ENCODE measurements at places on chromosomes 7 and 10.

DNA sequence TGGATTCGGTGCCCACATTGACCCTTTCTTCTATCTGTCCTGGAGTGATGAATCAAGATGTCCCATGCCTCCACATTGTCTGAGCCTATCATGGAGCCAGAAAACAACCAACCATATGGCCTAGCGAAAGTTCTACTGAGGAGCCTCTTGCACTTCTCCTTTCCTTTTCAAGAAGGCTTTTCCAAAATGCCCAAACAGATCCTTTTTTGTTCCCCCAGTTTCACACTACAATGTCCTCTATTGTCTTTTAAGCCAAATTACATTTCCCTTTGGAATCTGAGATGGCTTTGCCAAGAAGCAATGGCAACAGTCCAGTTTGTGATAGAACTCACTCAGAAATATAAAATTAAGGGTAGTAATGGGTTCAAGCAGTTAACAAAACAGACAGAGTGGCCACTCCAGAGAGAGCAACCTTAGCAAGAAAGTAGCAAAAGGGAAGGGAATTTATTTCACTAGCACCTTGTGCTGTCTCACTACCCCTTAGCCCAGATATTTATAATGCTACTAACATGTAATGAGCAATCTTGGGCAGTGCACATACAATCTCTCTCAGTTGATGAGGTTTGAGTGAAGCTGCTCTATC lies 194.6 kb upstream of the PDE1C start:
- DNase-seq, result no peak

DNA sequence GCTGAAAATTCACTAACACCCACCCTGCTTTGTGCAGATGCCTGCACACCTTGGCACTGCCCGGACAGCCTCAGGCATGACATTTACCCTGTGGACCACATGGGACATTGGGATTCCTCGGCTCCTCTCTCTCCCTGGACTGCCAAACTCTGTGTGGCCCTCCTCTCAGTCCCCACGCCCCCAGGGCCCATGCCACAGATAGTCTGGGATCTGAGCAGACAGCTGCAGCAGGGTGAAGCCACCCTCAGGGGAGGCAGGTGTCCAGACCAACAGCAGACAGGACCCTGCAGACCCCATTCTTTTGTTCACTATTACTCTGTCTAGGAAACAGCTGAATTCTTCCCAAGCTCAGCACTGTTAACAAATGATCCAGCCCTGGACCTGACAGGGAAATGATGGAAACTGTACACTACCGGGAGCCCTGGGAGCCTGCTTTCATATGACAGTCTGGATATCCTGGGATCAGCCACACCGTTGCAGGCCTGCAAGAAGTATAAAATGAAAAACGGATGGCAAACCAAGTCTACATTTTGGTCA lies 83.4 kb downstream of the VOPP1 start:
- DNase-seq, result no peak

- DNase-seq, result no peak
Observed at GRCh38 chr7:48595756-48596155, 328.6 kb upstream of the CDC14C start.

- no peak for DNase-seq
Observed at GRCh38 chr10:70551971-70552422, 50.5 kb downstream of the PRF1 start.

GRCh38 chr10:35545878-35546590 lies 59.1 kb upstream of the GJD4 start:
- no peak for DNase-seq

DNA sequence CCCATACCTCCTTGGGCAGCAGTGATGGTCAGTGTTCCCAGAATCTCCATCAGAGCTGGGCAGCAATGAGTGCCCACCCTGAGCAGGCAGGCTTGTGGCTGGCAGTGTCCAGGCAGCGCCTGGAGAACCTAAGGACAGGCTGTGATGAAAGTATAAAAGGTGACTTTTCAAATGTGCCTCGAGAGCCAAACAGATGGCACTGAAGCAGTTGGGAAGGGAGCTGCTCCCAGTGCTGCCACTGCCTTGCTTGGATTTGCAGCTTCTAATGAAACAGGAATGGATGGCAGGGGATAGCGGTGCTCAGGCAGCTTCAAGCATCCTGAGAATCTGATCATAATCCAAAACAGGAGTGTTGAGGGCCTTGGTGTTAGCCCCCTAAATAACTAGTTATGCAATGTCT lies 179.8 kb upstream of the AOAH start:
- peak; percentile 3 for DNase-seq

GRCh38 chr7:21844742-21845141 lies 101.0 kb downstream of the CDCA7L start:
- DNase-seq, result no peak

DNA sequence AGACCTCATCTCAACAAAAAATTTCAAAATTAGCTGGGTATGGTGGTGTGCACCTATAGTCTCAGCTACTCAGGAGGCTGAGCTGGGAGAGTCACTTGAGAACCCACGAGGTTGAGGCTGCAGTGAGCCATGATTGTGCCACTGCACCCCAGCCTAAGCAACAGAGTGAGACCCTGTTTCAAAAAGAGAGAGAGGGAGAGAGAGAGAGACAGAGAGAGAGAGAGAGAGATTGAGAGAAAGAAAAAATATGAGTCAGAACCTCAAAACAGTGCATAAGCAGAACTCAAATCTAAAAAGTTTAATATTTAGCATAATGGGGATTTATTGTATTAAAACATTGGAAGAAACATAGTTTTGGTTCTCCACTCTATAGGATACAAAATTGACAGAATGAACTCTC lies 17.5 kb upstream of the OTUD1 start:
- DNase-seq, result no peak

- DNase-seq, result peak; percentile 0
Observed at GRCh38 chr10:103416436-103417147, 20.2 kb downstream of the PDCD11 start.

DNA sequence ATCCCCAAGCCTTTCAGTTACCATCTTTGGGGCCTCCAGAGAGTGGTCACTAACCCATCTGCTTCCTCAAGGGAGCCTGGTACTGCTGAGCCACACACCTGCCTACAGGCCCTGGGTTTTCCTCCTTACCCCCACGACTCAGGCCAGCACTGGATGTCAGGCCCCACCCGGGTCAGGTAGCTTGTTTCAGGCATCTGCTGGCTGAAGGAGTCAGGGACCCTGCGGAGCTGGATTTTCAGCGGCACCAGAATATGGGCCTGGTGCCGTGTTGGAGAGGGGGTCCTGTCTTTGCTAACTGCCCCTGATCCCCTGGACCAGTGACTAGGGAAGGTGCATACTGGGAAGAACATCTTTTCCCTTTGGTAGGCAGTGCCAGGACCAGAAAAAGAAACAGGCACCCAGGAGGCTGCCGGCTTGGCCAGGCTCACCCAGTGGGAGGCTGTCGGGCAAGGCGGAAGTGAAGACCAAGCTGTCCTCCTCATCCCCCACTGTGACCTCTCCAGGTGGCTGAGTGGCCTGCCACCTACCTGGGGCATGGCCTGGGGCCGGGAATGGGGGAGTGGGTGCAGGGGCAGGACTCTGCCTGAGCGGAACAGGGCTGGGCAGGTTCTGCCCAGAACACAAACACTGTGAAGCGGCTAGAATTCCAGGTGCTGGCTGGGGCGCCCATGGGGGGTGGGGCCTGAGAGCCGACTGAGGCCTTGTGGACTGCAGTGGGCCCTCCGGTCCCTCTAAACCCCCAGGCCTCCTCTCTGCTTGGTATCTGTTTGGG lies 12.4 kb upstream of the SAMD8 start:
- DNase-seq, result no peak

DNA sequence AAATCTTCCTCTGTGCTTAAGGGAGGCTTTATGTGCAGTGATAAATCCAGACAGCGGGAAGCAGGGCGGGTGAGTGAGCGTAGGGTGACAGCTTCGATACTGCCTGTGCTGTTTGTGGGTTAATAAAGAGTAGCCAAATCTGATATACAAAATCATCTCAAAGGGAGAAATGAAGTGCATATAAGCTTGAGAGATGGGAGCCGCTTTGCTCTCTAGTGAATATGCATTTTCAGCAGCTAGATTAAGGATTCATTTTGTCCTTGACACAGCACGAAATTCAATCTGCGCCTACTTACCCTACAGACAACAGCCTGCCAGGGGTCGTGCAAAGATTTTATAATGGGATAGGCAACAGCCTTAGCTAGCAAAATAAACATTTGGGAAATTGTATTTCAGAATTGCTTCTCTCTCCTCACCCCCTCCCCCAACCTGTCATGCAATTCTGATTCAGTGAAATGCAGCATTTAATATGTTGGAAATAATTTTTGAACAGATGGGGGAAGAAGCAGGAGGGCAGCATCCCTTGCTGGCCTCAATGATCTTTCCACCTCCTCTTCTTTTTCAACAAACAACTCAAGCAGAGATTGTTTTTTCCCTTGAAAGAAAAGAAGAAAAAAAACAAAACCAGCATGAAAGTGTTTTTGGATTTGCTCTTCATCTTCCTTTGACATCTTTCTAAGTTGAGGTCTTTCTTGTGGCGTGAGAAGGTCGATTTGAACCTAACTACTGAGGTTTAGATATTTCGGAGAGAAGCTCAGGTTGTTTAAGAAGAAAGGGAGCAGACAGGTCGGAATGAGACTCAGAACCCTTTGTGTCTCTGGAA lies 117.9 kb downstream of the AOAH start:
- no peak for DNase-seq

GRCh38 chr10:123521076-123521475 lies 145.1 kb upstream of the GPR26 start:
- DNase-seq, result no peak

GRCh38 chr7:70416986-70417655 lies 714.8 kb upstream of the GALNT17 start:
- DNase-seq, result peak; percentile 54

GRCh38 chr7:101622609-101623173 lies 6.4 kb downstream of the MYL10 start:
- no peak for DNase-seq

DNA sequence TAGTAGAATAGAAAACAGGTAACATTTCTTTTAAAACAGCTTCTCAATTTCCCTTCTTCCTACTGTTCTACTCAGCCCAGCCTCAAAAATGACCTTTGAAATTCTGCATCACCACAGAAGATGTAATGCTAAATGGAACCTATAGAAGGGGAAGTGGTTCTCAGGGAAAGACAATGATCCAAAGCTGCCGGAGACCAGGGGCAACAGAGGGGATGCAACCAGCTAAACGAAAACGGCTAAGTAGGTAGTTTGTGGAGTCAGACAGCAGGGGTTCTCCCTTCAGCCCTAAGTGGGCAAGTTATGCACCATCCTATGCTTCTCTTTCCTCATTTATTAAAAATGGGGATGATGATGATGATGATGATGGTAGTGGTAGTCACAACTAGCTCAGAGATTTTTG lies 214.3 kb downstream of the ELMO1 start:
- DNase-seq, result no peak

DNA sequence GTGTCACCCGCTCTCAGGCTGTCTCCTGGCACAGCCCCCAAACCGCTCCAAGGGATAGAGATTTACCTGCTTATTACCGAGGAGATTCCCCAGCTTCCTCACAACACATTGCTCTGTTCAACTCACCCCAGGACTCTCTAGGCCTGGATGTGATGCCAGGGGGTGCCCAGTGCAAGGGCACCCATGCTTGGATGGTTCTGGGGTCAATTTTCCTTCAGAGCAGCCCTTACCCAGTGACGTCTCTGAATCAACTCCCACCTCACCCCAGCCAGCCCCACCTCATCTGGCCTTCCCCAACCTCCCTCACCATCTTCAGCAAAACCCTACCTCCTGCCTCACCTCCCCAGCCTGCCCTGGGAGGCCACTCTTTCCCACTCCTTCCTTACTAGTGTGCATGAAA lies 951.6 kb upstream of the ZNF722 start:
- no peak for DNase-seq

- DNase-seq, result no peak
Observed at GRCh38 chr7:2299131-2299829, 15.0 kb downstream of the SNX8 start.

DNA sequence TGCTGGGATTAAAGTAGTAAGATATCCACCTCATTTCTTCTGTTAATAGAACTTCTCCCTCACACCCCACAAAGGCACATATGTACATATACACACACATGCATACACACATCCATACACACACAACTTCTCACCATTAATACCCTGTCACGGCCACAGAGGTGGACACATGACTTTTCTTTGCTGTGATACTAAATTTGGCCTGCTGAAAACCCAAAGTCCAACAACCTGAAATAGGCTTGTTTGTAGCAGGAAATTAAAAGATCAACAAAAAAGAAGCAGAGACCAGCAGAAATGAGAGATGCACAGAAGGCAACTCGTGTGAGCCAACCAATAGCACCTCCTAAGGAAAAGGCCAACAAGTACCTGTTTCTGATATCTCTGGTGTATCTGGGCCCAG lies 128.7 kb upstream of the PCGF5 start:
- no peak for DNase-seq

DNA sequence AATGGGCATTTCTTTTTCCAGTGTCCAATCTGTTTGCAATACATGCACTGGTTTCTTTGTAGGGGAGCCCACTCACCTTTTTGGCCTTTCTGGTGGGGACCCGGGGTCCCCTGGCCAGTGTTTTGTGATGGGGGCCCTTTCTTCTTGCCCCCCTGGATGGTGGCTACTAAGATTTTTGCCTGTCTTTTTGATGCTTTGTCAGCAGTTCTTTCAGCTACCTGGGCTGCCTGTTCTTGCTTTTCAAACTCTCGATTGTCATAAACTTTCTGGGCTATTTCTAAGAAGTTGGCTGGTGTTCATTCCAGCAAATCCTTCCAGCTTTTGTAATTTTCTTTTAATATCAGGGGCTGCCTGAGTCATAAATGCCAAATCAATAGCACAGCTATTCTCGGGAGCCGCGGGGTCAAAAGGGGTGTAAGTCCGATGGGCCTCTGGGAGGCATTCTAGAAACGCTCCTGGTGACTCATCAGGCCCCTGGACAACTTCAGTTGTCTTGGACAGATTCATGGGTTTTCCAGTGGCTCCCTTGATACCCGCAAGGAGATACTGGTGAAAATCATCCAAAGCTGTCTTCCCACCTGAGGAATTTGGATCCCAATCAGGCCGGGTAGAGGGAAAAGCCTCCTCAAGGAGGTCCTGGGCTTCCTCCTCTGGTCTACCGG lies 79.0 kb downstream of the PRR15 start:
- no peak for DNase-seq

DNA sequence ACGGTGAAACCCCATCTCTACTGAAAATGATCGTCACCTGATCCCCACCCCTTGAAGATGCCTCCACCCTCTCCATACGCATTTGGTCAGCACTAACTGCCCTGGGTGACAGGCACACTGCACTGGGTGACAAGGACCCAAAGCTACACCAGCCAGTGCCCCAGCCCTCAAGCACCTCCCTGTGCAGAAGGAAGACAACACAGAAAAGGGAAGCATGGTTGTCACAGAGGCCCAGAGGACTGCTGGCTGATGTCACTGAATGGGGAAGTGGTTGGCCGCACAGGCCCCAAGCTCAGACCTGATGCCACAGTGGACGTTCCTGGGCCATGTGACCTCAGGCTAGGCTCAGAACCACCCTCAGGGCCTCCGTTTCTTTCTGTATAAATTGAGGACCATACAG lies 4.2 kb upstream of the PILRA start:
- no peak for DNase-seq

Measured in NCI-H524 treated with DMSO at 0.1 percent for 48 hours (cell line).